Stimulated activated CD8-positive, alpha-beta memory T cell treated with anti-CD3 and anti-CD28 coated beads, Interleukin-4, amount 100 ng/mL, for 1 hour (primary cell): ENCODE measurements at places on chromosomes 7 and 10.
A peak's percentile ranks its signal among the peaks of the same experiment; 100 is the strongest.

DNA sequence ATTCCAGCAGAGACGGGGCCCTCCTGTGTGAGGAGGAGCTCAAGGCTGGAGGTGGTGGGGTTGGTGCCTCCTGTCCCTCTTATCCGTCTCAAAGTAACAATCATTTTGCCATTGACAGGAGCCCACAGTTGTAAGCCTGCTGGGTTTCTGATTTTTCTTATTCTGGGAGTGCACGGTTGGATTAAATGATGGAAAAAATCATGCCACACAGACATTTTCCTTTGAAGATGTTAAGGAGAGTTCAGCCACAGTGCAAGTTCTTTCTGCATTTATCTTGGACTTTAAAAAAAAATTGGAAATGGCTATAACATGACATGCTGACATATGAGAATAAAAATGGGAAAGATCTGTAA lies 8.4 kb upstream of the LYZL1 start:
- DNase-seq, result no peak

GRCh38 chr7:41584746-41585145 lies 118.1 kb downstream of the INHBA start:
- DNase-seq, result no peak

DNA sequence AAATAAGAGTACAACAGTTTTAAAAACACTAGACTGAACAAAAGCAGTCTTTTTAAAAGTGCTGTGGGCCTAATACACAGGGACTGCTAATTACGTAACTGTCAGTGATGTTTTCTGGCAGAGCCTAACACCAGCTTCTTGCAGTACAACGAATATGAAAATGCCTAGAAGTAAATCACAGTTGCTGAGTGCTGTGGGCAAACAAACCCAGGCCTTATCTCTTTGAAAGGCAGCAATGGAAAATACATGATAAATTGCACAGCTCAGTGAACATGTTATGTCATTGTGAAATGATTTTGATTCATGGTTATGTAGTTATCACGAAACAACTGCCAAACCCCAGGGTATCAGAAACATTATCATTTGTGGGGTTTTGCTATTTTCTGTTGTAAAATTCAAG lies 428.4 kb downstream of the GFRA1 start:
- DNase-seq, result no peak

- no peak for DNase-seq
Measured at GRCh38 chr7:154638286-154638685, 364.6 kb downstream of the PAXIP1 start.

- no peak for DNase-seq
Measured at GRCh38 chr10:101355072-101355706, 1.2 kb downstream of the BTRC start.

- no peak for DNase-seq
Measured at GRCh38 chr10:121449482-121449924, 148.7 kb downstream of the FGFR2 start.

GRCh38 chr7:108294595-108294994 lies 161.6 kb downstream of the NRCAM start:
- DNase-seq, result no peak

DNA sequence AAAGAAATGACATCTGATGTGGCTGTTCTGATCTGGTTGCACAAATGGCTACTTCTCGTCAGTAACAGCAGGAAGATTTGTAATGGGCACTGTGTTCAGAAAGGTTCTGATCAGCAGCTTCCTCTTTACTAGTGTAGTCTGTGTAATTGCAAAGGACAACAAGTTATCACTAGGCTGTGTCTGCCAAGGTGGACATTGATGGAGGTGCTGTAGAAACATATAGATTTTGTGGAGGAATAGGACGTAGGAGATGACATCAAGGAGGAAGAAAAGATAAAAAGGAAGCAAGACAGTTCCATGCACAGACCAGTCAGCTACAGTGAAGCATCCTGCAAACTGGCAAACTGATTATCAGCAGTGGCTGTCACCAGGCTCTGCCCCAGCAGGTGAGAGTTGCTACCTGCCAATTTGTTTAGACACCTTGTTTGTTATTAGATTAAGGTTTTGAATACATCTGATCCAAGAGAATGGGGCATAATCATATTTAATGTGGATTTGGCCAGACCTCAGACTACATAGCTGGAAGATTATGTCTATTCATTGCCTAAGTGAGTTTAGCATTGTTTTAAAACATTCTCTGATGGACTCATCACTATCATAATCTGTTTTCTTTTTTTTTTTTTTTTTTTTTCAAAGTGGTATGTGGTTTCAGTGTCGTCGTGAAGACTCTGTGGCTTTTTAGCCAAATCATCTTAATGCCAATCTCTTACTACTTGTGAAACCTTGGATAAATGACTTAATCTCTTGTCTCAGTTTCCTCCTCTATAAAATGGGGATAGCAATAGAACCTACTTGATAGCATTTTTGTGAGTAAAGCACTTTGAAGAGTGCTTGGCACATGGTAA lies 417.9 kb upstream of the LRGUK start:
- no peak for DNase-seq

- no peak for DNase-seq
Measured at GRCh38 chr10:95237376-95238170, 43.5 kb downstream of the ACSM6 start.

- DNase-seq, result no peak
Measured at GRCh38 chr7:123770378-123770777, 21.6 kb upstream of the WASL start.

- DNase-seq, result no peak
Measured at GRCh38 chr10:93478873-93479272, 3.3 kb downstream of the MYOF start.

GRCh38 chr7:105742787-105743186 lies 133.6 kb downstream of the ATXN7L1 start:
- DNase-seq, result no peak

GRCh38 chr7:149753375-149754233 lies 19.8 kb downstream of the ZNF467 start:
- no peak for DNase-seq

GRCh38 chr7:49791088-49791741 lies 17.8 kb downstream of the VWC2 start:
- DNase-seq, result no peak

GRCh38 chr10:24703700-24704099 lies 20.0 kb downstream of the ARHGAP21 start:
- DNase-seq, result no peak

DNA sequence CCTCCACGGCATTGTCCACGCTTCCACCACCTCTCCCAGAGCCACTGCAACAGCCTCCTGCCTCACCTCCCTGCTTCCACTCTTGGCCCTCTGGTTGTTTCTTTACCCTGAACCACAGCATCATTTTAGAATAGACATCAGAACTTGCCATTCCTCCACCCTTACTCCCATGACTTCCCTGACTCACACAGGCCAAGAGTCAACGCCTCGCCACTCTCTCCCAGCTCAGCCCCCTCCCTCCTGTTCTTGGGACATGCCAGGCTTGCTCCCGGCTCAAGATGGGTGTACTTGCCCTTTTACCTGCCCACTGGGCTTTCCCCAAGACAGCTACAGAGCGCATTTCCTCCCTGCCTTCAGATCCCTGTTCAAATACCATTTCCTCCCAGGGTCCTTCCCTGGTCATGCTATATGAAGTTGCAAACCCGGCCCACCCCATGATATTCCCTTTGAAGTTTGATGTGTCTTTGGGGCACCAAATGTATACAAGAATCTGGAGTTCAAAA lies 429.1 kb downstream of the RPS24 start:
- no peak for DNase-seq

GRCh38 chr10:13892001-13892491 lies 305.3 kb downstream of the PRPF18 start:
- DNase-seq, result no peak

- no peak for DNase-seq
Measured at GRCh38 chr10:3763852-3764625, 21.0 kb downstream of the KLF6 start.

DNA sequence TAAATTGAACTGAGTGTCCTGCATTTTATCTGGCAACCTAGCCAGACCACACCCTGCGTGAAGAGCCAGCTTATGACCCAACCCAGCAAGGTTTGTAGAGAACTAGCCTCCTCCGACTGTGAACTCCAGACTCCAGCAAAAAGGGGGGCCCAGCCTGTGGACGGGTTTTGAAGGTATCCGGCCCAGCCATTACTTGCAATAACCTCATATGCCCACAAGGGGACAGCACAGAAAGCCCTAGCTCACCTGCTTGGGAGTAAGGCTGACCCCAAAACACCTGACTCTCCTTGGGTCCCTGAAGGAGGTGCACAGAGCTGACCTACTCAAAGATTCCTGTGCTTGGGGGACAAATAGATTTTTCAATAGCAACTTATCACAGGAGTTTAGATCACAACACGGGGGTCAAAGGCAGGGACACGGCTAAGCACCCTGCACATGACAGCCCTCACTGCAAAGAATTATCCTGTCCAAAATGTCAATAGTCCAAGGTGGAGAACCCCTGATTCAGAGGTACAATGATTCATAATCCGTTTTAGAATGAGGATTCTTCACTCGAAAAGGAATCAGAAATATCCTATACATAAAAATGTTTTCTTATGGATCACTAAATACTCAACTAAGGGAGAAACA lies 4.6 kb downstream of the TRPV6 start:
- no peak for DNase-seq

DNA sequence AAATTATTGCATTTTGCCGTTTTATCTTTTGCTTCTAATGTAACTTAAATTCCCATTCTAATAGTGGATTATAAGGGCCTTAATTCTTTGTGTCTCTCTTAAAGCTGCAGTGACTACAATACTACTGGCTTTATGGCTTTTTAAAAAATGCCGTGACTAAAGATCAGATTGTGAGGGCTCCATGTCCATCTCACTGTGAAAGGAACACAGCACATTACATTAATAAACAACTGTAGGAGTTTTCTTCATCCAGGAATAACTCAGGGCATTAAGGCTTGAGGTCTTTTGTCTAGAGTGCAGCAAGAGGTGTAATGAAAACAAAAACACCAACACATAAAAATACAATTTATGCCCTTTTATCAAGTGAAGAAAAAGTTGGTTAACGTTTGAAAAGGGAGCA lies 205.3 kb downstream of the SKAP2 start:
- DNase-seq, result no peak

GRCh38 chr10:13165177-13165576 lies 3.8 kb downstream of the MCM10 start:
- DNase-seq, result no peak

DNA sequence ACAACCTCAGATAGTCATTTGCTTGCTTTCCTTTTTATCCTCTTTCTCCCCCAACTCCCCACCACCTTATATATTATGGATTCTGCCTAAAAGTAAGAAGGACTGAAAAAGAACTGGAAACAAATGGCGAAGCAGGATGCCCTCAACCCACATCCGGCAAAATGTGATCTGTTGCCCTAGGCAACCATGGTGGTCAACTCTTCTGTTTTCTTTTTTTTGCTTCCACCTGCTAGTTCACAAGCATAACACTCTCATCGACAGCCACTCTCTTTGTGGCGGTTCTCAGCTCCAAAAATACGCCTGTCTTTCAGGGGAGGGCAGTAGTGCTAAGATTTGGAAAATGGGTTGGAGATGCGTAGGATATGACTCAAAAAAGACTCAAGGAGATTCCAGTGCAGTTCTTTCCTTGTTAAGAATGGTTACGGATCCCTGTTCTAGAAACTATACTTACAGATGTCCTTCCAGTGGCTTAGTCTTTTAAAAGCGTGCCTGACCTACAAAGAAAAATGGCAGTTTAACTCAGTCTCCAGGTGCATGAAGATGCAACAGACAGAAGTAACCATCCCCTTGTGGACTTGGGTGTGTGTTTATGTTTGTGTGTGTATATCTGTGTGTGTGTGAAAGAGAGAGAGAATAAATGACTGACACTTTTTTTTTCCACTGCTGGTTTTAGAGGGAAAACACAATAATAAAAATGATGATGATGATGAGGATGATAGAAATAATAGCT lies 10.7 kb downstream of the APBB1IP start:
- DNase-seq, result peak; percentile 51
